ENCODE measurements at places on chromosomes 3 and 15.
A peak's percentile ranks its signal among the peaks of the same experiment; 100 is the strongest.

DNA sequence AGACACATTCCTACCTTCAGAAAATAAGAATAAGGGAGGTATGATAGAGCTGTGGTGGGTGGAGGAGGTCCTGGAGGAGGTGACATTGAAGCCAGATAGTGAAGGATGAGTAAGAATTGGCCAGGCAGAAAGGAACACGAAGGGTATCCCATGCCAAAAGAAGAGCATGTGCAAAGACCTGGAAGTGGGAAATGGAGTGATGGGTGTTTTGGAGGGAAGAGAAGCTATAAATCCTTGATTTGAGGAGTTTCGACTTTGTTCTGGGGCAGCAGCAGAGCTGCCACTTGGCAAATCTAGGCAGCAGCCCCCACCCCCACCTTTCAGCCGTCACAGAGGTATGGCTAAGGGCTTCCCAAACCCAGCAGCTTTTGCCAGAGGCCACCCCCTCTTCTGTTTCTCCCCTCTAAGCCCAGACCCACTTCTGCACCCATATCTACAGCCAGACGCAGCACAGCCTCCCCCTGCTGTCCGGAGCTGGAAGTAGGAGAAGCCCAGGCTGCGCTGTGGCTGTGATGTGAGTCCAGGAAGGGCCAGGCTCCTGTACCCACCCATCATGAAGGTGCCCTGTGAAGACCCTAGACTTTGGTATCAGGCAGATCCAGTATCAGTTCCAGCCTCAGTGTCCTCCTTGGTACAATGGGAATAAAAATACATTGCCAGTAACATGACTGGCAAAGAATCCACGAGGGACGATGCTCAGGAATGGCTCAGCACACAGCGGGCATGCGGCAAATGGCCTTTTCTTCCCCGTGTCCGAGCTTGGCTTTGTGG, 188.7 kb upstream of the LINGO1 start:
- DNase-seq: peak; percentile 66

- DNase-seq: no peak
These were observed 53.8 kb upstream of the COL6A6 start for GRCh38 chr3:130463221-130463620.

DNA sequence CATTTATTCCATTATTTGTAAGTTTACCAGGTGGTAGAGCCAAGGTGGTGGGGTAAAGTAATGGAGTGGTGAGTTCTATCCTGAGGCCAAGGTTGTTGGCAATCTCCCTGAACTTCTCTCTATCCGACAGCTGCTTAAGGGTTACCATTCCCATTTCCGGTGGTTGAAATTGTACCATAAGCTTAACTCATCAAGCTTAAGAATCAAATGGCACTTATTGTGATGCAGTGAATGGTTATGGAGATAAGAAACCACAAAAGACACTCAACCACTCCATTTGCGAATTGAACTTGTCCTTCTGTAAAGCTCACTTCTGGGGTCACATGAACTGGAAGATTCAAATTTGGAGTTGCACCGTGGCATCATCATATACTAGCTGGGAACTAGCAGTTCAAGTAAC, 287.4 kb upstream of the SLCO3A1 start:
- DNase-seq: no peak

DNA sequence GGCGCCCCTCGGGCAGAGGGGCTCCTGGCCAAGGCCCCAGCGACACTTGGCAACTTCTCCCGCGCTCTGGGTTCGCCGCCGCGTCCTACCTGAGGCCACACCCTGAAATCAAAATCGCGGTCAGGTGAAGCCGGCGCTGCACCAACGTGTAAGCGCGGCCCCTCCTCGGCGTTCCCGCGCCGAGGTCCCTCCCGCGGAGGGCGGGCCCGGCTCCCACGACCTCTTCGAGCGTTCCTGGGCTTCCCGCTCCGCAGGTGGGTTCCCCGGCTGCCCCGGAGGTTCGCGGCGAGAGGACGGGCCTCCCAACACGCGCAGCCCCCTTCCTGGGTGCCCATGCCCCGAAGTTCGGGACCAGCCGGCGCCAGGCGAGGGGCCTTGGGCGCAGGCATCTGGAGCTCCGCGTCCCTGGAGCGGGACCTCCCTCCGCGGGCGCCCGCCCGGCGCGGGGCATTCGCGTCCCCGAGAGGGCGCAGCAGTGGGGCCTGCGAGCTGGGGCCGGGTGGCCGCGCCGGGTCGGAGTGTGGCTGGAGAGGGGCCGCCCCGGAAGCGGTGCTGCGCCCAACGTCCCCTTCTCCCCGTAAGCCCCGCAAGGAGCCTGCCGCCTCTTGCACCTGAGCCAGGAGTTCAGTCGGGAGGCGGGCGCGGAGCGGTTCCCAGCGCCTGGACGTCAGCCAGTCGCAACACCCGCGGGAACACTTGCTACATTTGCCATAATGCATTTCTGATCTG, 13.7 kb downstream of the PAK6 start:
- DNase-seq: no peak

GRCh38 chr3:29011441-29011840, 269.4 kb upstream of the RBMS3 start:
- no peak for DNase-seq

DNA sequence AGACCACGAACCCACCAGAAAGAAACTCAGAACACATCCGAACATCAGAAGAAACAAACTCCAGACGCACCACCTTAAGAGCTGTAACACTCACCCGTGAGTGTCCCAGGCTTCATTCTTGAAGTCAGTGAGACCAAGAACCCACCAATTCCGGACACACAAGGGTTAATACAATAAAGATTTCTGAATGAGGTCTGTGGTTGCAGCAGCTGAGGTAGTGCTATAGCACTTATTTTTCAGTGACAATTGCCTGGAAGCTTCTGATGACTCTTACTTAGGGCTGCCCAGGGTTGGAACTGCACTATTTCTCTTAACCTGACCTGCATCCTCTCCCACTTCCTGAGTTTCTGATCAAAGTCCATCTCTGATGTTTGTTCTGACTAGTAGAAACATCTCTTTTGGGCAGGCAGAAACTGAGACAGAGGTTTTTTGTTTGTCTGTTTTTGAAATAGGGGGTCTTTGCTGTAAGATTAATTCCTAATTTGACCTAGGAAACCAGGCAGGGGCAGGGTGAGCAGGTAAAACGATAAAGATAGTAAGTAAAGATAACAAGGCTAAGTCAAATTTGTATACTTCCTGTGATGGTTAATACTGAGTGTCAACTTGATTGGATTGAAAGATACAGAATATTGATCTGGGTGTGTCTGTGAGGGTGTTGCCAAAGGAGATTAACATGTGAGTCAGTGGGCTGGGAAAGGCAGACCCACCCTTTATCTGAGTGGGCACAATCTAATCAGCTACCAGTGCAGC, 169.1 kb downstream of the GAP43 start:
- DNase-seq: peak; percentile 48

- peak; percentile 81 for DNase-seq
These were observed 10.6 kb upstream of the PCSK6 start for GRCh38 chr15:101499863-101500713.

DNA sequence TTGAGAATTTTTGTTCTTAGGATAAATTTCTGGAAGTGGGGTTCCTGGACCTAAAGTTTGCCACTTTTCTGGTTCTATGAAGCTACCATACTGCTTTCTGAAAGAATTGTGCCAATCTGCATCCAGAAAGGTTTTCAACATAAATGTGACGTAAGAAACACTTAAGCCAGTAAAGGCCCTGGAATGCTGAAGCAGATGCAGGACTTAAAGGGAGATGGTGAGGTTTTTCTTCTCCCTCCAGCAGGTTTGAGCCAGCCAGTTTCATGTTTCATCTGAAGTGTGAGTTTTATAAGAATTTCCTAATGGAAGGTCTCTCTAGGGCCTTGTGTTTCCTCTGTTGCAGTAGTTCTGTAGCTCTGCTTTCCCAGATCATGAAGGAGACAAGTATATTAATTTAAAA, 33.1 kb downstream of the ZNF592 start:
- no peak for DNase-seq

DNA sequence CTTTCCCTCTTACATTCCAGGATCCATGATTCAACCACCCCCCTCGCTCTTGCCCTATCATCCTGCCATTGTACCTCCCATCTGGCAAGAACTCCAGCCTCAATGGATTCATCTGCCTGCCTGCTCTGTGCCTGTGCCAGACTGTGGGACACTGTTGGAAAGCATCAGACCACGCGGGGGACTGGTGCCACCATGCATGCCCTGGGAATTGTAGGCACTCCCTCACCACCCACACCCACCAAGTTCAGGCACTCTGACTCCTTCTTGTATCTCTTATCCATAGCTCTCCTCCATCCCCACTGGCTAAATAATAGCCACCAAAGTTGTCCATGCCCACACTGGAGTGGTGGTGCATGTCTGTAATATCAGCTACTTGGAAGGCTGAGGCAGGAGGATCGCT, 143.8 kb downstream of the TPRA1 start:
- no peak for DNase-seq

GRCh38 chr3:32660634-32661033, 24.4 kb upstream of the CNOT10 start:
- no peak for DNase-seq

- DNase-seq: no peak
These were observed 167.8 kb downstream of the FOXP1 start for GRCh38 chr3:71415681-71416122.

DNA sequence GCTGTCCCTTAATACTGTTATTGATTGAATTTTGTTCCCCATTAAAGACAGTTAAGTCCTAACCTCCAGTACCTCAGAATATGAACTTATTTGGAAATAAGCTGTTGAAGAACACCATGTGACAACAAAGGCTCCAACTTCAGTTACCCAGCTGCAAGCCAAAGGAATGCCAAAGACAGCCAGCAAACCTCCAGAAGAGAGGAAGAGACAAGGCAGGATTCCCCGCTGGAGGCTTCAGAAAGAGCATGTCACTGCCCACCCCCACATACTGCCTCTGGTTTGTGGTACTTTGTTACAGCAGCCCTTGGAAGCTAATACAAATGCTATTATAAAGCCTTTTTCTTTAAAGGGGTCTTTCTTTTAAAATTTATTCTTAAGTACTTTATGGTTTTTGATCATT, 18.4 kb upstream of the NEK10 start:
- no peak for DNase-seq

GRCh38 chr3:87069971-87070370, 79.0 kb upstream of the VGLL3 start:
- no peak for DNase-seq

GRCh38 chr3:12420393-12420792, 63.9 kb upstream of the TSEN2 start:
- no peak for DNase-seq

- DNase-seq: no peak
These were observed 25.7 kb upstream of the GALNT15 start for GRCh38 chr3:16148783-16149182.

DNA sequence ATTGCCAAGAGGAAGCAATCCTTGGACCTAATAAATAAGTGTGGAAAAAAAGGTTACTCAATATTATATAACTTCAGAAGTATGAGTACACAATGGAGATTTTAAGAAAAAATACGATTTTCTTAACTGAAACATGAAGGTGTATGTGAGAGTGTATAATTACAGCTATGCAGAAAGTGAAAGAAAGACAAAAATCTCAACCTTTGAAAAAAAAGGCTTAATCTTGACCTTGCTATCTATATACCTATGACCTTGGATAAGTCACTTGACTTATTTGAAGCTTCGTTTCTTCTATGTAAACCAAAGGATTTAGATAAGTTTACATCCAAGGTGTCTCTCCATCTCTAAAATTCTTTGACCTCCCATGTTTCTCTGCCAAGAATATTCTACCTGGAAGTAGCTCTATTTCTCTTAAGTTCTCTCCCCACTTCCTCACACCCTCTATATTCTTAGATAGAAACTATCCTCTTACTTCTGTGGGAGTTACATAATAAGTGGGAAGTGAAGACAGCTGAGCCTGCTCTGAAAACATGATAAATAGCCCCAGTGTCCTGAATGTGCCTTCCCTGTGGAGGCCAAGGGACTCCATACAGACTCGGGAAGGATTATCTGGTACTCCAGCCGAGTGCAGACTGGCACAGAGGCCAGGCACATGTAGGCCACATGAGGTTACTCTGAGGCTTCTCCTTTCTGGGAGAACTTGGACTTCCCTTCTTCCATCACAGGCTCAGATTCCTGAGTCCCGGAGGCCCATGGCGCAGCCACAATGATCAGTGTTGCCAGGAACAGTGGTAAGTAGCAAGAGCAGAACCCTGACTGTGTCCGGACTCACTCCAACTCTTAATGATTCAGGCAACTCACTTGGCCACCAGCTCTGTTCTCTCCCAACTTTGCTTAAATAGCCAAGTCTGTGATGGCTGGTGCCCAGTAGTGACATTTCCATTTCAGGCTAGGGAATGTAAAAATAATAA, 166.8 kb upstream of the COL8A1 start:
- no peak for DNase-seq

DNA sequence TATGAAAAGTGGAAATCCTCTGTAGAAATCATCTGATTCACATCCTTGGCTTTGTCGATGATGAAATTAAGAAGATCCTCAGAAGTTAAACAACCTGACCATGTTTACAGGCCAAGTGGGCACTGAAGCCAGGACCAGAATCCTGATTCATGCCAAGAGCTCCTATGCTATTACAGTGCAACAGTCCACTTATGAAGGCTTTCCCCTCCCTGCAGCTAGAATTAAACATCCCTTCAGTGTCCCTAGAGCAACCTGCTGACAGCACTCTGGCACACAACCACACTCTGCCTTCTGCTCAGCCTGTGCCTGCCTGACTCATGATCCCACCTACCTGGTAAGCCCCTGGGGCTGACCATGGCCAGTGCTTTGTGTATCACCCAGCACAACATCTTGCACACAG, 33.8 kb downstream of the TXNRD3 start:
- DNase-seq: no peak

GRCh38 chr15:98085003-98085639, 124.6 kb downstream of the ARRDC4 start:
- peak; percentile 44 for DNase-seq

GRCh38 chr3:46667657-46668056, 25.8 kb downstream of the ALS2CL start:
- no peak for DNase-seq

DNA sequence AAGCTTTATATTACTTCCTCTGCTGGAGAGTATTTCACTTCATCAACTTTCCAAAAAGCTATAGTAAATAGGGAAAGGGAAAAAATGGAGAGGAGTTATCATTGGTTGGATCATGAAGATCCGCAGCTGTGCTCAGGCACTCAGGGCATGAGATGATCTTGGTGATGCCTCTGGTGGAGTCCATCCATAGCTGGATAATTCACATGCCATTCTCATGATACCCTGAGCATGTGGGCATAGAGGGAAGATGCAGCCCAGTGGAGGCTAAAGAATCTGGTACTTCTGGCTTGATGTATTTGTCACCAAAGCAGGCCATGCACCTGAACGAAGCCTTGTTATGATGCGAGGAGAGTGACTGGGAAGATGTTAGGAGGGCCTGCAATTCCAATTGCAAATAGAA, 150.2 kb downstream of the CHST2 start:
- DNase-seq: no peak

- DNase-seq: no peak
These were observed 569.3 kb downstream of the MECOM start for GRCh38 chr3:169094204-169094603.

GRCh38 chr3:160287666-160288065, 62.4 kb downstream of the C3orf80 start:
- DNase-seq: no peak

GRCh38 chr15:91970142-91970541, 116.6 kb downstream of the SLCO3A1 start:
- DNase-seq: no peak

GRCh38 chr3:90039994-90040393, 932.6 kb downstream of the EPHA3 start:
- DNase-seq: no peak

- no peak for DNase-seq
These were observed 627 bp upstream of the PLS1 start for GRCh38 chr3:142595581-142595950.
